IPS DF 6.9 (cell line): ENCODE measurements at places on chromosomes 12 and 14.

DNA sequence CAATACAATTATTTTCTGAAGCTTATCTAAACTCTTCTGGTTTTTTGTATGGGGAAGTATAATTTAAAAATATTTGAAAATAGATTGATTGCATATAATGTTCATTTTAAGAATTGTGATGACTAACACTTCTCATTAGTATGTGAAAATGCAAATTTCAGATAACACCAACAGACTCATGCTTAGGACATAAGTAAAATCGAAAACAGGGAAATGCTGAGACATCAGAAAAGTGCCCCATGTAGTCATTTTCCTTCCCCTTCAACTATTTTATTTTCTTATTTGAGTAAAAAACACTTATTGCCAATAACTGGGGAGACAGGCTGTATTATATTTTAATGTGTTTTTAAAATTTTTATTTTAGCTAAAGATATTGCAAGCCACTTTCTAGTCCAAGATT, 814.7 kb downstream of the GALC start:
- no peaks in the 10 kb centered on the region for H3K36me3 ChIP-seq
- H3K4me3 ChIP-seq: no peak overlapping the region
- no peak for DNase-seq
- H3K27me3 ChIP-seq: no peaks in the 10 kb centered on the region

GRCh38 chr12:119288576-119288975, 46.0 kb upstream of the CCDC60 start:
- H3K27me3 ChIP-seq: no peaks in the 10 kb centered on the region
- DNase-seq: no peak
- H3K4me3 ChIP-seq: no peak overlapping the region
- H3K27ac ChIP-seq: no peak overlapping the region

DNA sequence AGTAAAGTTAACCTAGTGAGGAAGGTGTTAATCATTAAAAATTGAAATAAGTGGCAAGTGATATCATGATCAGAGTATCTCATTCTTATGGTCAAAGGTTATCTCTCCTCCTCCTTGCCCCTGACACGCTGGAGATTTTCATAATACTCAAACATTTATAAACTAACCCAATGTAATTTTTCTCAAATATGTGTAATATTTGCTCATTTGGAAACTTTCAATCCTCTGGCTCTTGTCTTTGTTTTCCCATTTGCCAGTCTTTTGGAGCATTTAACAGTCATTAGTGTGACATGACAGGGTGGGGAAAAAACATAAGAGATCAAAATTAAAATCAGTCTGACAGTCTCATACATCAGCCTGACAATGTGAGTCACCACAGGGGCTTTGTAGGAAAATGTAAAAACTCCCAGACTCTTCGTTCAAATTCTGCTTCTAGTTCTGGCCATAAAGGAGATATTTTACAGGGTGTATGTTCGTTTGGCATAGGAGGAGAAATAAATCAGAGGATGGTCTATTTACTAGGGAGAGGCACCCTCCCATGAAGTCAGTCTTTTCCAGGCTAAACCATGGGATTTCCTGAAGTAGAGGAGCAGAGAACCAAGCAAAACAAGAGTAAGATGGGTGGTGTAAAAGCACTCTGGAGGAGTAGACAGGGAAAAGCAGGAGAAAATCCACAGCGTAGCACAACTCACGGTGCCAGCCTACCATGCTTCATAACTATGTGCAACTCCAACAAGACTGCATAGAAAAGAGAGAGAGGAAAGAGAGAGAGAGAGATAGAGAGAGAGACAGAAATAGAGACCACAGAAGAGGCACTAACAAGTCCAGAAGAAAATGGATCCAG, 369.2 kb upstream of the PDE3A start:
- no peak overlapping the region for H3K4me3 ChIP-seq
- H3K36me3 ChIP-seq: no peaks in the 10 kb centered on the region
- no peaks in the 10 kb centered on the region for H3K4me1 ChIP-seq

- no peak overlapping the region for H3K27ac ChIP-seq
- no peaks in the 10 kb centered on the region for H3K4me1 ChIP-seq
- no peak for DNase-seq
- H3K4me3 ChIP-seq: no peak overlapping the region
These were observed 69.6 kb upstream of the CAPRIN2 start for GRCh38 chr12:30824311-30824710.

DNA sequence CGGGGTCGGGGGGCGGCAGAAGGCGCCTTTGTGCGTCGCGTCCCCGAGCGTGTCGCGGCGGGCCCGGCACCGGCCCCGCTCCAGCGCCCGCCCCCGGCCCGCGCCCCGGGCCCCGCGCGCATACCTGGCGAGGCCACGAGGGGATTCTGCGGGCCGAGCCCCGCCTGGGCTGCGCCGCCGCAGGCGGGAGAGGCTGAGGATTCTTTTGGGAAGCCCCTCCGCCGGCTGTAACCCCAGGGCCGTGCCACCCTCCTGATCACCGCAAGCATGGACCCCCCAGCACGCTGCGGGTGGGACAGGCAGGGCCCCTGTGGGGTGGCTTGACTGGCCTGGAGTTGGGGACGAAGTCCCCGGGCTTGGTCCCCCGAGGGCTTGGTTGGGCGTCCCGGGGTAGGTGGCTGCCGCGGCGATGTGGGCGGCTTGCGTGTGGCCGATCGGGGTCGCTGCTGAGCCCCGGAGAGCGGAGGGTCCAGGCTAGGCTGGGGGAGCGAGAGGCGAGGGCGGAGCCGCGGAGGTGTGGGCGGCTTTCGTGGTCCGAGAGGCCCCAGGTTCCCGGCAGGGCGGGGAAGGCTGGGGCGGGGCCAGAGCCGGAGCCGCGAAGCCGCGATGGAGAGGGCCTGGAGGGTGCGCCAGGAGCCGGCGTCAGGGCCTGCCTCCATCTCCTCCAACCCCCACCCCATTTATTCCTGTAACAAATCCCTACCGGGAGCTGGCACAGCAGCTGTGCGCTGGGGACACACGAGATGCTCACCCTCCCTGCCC, 28.4 kb upstream of the GPR132 start:
- H3K36me3 ChIP-seq: no peaks in the 10 kb centered on the region
- peak; percentile 81 for DNase-seq
- peaks cover 7% of the 10 kb centered on the region; the same call in 1 of the 2 replicates for H3K4me1 ChIP-seq
- H3K4me3 ChIP-seq: peak overlapping the region; percentile 55; the same call in 1 of the 2 replicates
- H3K27me3 ChIP-seq: peaks cover 4% of the 10 kb centered on the region; the same call in 1 of the 2 replicates

DNA sequence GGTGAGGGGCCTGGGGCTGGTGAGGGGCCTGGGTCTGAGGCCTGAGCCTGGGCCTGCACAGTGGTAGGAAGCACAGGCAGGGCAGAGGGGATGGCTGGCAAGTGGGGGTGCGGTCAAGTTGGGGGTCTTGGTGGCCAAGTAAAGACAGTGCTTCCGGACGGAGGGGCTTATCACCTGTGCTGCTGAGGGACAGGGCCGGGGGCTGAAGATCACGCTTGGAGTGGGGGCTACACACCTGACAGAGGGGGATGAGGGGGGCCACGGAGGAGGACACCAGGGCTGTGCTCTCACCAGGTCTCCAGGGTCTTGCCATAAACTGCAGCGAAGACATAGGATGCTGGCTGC, 12.2 kb downstream of the TEDC1 start:
- H3K4me1 ChIP-seq: no peaks in the 10 kb centered on the region; the same call in 1 of the 2 replicates
- no peak overlapping the region for H3K4me3 ChIP-seq
- no peak overlapping the region for H3K27ac ChIP-seq
- no peaks in the 10 kb centered on the region for H3K27me3 ChIP-seq

GRCh38 chr12:67788118-67788517, 139.6 kb downstream of the DYRK2 start:
- H3K27ac ChIP-seq: no peak overlapping the region
- no peaks in the 10 kb centered on the region for H3K36me3 ChIP-seq
- no peaks in the 10 kb centered on the region for H3K27me3 ChIP-seq
- no peaks in the 10 kb centered on the region for H3K4me1 ChIP-seq

- peaks cover 2% of the 10 kb centered on the region; the same call in 1 of the 2 replicates for H3K27me3 ChIP-seq
- peaks cover 29% of the 10 kb centered on the region for H3K36me3 ChIP-seq
- H3K27ac ChIP-seq: no peak overlapping the region
- H3K4me1 ChIP-seq: no peaks in the 10 kb centered on the region
- no peak overlapping the region for H3K4me3 ChIP-seq
- DNase-seq: no peak
These were observed 10.0 kb upstream of the TNS2 start for GRCh38 chr12:53039851-53040250.

- no peak overlapping the region for H3K4me3 ChIP-seq
- H3K4me1 ChIP-seq: peaks cover 3% of the 10 kb centered on the region; the same call in 1 of the 2 replicates
- H3K27me3 ChIP-seq: peaks cover 26% of the 10 kb centered on the region; the same call in 1 of the 2 replicates
- H3K27ac ChIP-seq: no peak overlapping the region
These were observed 67.2 kb upstream of the PTGR2 start for GRCh38 chr14:73784181-73784987.
